Diencephalon (tissue), 1 donor: ENCODE measurements at places on chromosomes 11 and 22. TPM values are rescaled to one million over a fixed set of nuclear protein-coding genes. Genes with fewer than 3 reads are reported as not detected.

Gene GTSE1
- 3.0 TPM for total RNA-seq

Gene DGCR6
- 18.0 TPM for total RNA-seq

Gene ART1
- total RNA-seq: not detected

Gene VPS37C
- total RNA-seq: 6.2 TPM

Gene UPK2
- total RNA-seq: not detected

Gene ASCL2
- total RNA-seq: 0.69 TPM

Gene POU2AF1
- 0.46 TPM for total RNA-seq

Gene MRGPRX1
- not detected for total RNA-seq

Gene PARVG
- total RNA-seq: 1.4 TPM

Gene TUB
- 138 TPM for total RNA-seq
